Fibroblast of skin of back (primary cell): ENCODE measurements at places on chromosomes 3 and 15.

- DNase-seq = no peak
Observed at GRCh38 chr3:140395134-140396075, 282.5 kb upstream of the TRIM42 start.

DNA sequence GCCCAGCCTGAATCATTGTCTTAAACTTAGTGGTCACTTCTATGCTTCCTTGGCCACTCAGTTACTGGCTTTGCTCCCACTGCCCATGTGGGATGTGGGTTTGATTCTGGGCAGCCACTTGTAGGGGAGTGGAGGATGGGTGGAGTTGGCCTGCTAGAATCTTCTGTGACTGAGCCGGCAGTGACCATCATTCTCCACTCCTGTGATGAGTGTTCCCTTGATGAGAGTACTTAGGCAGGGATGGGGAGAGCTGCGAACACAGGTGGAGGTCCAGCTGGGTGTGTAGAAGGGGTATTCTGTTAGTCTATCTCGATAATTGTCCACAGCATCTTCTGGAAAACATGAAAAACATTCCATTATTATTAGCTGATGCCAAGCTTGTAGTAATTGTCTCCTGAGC, 8.0 kb downstream of the TM6SF1 start:
- no peak for DNase-seq

DNA sequence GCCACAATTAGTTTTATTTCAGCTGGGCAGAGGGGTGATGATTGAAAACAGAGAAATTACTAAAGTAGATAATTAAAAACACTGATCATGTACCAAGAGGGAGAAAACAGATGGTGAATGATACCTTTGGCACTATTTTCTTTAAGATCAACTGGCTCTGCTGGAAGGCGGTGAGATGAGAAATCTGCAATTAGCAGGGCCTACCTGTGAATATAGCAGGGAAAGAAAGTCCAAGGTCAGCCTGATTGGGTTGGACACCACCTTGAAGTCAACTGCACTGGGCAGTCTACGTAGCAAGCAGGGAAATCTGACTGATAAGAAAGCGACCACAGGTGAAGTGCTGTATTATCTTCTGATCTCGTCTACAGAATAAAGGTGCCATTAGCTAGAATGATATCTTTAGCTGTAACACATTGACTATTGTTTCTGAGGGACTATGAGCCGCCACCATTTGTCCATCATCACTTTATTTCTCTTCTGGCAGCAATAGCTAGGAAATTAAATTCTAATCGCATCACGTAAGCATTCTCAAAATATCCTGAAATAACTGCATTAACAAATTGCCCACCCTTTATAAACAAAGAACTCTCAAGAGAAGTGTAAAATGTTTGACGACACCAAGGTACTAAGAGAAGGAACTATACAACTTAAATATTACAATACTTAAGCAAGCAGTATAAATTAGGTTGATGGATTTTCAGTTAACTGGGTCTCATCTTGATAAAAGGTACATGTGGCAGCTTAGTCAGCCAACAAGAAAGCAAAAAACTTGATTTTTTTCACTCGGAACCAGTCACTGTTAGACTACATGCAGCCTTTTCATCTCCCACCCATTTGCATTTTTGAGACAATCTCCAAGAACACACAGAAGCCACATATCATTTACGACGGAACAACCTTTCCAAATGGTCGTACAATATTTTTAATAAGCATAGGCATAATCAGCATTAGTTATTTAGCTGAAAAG, 1.3 kb downstream of the NEDD4 start:
- DNase-seq = no peak

DNA sequence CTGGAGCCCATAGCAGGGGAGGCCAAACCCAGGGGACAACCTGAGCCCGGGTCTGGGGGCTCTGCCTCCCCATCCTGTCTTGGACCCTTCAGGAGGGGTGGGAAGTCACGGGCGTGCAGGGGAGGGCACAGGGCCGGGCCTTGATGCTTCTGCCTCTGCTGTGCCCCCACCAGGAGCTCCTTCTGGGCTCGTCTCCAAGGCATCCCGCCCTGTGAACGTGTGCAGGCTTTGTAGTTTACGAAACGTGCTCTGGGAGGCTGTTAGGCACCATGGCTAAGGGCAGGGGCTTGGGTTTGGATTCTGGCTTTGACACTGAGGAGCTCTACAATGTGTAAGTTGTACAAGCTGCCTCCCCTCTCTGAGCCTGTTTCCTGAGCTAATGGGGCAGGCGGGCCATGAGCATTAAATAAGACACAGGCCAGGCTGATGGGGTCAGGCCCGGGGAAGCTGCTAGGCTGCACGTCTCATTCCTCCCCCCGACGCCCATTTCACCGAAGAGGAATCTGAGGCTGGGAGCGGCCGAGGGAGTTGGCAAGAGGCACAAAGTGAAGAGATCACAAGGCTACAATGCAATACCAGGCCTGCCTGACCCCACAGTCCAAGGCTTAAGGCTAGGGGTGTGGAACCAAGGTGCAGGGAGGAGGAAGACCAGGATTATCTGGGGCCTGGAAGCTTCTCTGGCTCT, 19.6 kb downstream of the PLXND1 start:
- peak; percentile 69 for DNase-seq

DNA sequence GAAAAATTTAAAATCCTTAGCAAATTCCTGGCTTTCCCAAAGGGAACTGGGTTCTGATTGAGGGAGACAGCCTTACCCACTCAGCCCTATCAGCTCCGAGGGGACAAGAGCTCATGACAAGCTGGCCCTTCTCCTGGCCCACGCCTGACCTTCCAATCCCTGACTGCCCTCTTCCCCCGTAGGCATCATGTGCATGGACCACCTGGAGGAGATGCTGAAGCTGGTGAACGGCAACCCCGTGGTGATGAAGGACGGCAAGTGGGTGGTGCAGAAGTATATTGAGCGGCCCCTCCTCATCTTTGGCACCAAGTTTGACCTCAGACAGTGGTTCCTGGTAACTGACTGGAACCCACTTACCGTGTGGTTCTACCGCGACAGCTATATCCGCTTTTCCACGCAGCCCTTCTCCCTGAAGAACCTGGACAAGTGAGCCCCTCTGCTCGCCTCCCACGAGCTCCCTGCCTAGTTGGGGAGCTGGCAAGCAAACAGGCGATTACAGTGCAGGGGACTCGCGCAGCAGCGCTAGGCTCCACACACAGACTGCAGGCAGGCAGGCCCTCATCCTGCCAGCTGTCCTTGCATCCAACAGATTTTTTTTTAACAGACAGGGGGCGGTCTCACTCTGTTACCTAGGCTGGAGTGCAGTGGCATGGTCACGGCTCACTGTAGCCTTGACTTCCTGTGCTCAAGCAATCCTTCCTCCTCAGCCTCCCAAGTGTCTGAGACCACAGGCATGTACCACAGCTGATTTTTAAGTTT, 16.8 kb downstream of the RPUSD3 start:
- DNase-seq = peak; percentile 32

- DNase-seq = no peak
Observed at GRCh38 chr3:23623844-23624243, 181.9 kb upstream of the UBE2E1 start.

DNA sequence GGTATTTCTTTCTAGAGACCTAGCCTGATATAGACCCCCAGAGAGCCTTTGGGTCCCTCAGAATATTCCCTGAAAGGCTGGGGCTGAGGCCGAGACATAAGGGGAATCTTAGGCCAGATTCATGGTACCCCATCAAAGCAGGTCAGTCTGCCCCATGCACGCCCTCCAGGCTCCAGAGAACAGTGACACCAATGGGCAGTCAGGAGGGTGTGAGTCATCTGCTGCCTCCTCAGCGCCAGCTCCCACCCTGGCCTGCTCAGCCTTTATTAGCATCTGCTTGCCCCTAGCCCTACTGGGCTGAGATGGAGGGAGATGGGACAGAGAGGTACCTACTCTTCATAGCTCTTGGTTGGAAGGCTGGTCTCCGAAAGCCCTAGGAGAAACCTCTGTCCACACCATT, 14.3 kb upstream of the CAMKV start:
- no peak for DNase-seq

GRCh38 chr3:71008350-71008935, 575.1 kb downstream of the FOXP1 start:
- DNase-seq = no peak

DNA sequence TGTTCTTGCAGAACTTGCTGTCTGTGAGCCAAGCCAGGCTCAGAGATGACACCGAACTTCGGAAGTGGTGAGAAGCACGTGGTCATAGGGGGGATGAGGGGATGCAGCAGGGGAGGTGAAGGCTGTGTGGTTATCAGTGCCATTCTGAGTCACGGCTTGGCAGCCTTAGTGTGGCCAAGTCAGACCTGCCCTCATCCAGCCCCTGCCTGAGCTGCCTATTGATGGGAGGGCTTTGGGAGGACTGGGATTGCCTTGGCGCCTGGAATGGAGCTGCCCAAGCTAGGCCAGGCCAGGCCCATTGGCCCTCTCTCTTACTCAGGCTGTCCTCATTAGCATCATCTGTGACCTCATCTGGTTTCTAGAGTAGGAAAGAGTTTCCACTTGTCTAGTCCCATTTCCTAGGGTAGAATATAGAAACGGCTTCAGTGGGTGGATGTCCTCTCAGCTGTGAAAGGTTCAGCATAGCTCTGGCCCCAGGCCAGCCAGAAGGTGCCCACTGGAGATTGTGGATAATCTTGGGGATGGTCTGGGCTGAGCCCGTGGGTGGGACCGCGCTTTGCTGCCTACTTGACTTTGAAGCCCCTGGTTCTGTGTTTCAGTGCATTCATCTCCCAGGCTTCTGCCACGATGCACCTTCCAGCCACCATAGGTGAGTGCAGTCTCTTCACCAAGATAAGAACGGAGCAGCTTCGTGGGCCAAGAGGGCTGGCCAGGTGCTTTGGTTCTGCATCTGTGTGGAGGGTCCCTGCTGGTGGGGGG, 7.2 kb downstream of the FAH start:
- DNase-seq = peak; percentile 12

DNA sequence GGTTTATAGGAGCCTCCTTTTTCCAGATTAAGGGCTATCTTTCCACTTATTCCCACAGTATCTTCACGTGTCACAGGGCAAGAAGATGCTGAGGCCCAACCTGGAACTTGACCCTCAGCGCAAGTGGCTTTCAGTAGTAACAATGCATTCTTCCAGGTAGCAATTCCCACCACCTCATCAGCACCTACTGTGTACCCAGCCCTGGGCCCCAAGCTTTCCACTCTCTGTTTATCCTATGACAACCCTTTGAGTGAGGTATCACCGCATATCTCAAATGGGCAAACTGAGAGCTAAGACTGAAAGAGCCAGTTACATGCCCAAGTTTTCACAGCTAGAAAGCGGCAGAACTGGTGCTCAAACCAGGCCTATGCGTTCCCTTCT, 88.2 kb downstream of the CPN2 start:
- DNase-seq = no peak

DNA sequence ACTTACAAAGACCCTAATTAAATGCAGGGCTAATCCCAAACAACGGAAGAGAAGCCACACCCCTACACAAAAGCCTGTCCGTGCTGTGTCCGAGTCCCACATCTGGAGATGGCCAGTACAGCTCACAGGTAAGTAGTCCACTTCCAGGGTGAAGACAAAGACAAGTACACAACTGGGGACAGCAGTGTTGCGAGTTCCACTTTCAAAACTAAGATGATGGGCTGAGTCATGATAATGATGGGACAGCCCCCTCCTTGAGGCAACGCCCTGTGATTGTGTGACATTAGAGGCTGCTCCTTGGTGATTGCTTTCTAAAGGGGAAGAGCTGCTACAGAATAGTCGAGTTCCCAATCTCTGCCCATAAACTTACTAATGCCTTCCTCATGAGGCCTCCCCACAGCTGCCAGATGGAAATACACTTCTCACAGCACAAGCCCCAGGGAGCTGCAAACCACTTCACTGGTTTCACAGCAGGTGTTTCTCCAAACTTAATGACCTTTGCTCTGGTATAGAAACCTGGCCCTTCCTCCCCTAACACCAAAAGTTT, 27.6 kb downstream of the RFT1 start:
- no peak for DNase-seq

GRCh38 chr3:25863416-25863959, 73.6 kb downstream of the OXSM start:
- no peak for DNase-seq

- peak; percentile 90 for DNase-seq
Observed at GRCh38 chr3:99781761-99782160, 35.9 kb upstream of the CMSS1 start.

- DNase-seq = no peak
Observed at GRCh38 chr15:36925653-36926426, 174.5 kb downstream of the MEIS2 start.

DNA sequence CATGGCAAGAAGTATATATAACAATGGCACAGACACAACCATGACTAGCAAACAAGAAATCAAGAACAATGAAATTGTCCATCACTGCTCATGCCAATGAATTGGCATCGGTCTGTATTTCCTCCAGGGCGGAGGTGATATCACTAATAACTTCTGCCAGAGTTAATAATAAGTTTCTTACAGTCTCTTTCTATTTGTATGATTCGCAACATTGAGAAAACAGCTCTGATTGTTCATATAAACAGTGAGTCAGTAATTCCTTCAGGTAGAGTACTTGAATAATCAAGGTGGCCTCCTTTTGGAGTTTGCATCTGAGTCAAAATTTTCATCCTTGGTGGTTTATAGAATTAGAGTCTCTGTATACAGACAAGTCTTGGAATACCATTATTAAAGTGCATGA, 8.3 kb upstream of the SPICE1 start:
- DNase-seq = no peak

DNA sequence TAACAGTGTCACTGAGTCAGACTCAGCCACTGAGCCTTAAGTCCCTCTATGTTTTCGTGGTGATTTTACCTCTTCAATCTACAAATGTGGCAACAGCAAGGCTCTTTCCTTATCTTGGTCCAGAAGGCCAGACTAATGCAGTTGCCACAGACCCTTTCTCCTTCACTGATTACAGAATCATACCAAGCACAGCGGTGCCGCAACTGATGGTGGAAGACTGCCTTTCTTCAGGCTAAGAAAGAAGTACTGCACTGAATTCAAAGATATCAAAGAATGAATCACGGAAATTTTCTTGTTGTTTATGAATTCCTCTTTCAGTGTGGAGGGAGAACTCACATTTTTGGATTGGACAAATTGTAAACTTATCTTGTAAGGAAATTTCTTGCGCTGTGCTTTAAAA, 18.6 kb downstream of the DCP1A start:
- no peak for DNase-seq

GRCh38 chr3:39000008-39000450, 51.7 kb downstream of the SCN11A start:
- DNase-seq = peak; percentile 64

DNA sequence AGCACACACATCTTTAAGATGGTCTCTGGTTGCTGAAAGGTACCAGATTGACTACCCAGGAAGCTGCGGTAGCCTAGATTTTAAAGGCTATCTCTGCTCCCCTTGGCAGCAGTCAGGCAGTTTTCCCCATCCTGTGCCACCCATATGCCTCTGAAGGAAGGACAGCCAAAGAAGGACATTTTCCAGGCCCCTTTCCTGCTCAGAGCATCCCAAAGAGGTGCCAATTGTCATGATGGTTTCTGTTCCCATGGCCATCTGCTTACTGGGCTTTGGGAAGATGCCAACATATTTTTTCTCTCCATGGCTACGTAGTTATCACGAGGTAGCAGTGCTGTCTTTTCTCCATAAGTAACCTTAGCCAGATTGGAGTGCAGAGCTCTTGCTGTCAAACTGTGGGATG, 39.7 kb downstream of the UNC13C start:
- no peak for DNase-seq
